ENCODE measurements at places on chromosomes 2 and 18. TPM values are rescaled to one million over a fixed set of nuclear protein-coding genes. Genes with fewer than 3 reads are reported as not detected.

DNA sequence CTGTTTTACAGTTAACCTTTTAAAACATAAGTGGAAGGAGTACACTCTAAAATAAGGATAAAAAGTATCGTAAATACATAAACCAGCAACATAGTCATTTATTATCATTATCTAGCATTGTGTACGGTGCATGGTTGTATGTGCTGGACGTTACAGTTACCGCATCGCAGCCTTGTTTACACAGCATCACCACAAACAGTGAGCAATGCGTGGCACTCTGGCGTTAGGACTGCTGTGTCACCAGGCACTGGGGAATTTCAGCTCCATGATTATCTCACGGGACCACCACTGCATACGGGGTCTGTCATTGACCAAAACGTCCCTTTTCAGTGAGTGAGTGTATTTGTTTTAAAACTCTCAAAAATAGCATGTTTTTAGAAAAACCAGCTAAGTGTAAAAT lies 103.0 kb upstream of the SNTG2 start:
- no peak for DNase-seq
- H3K27ac ChIP-seq, result no peak overlapping the region
- H3K27me3 ChIP-seq, result no peaks in the 10 kb centered on the region
- no peaks in the 10 kb centered on the region for H3K36me3 ChIP-seq
- H3K4me3 ChIP-seq, result no peak overlapping the region
- H3K4me1 ChIP-seq, result no peaks in the 10 kb centered on the region

DNA sequence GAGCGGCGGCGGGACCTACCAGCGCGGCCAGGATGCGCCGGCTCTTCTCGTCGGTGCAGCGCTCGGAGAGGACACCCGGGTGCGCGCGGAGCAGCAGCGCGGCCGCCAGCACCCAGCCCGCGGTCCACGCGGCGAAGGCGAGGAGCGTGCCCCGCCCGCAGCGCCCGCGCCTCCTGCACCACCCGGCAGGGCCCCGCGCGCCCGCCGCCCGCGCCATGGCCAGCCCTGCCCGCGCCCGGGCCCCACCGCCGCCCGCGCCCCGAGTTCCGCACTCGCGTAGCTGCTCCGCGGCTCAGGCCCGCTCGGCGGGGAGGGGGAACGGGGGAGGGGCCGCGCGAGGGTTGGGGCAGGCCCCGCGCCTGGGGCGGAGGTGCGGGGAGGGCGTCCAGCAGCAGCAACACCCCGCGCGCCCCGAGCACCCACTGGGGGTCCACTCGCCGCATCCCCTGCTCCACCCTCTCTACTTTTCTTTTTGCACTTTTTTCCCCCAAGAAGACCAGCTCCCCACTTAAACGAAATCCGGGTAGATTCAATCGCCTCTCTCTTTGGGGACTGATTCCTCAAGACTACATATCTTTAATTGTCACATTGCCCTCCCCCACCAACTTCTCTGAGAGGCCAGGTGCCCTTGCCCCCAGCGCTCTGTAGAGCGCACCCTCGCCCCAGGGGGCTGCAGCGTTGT lies at the start of gene DIPK1C:
Gene DIPK1C (minus strand): TSS at position 266 of the 682 bp plus-strand sequence. CDS start 49 bp downstream, at position 217.
- no peaks in the 10 kb centered on the region for H3K36me3 ChIP-seq
- no peak for DNase-seq
- peaks cover 9% of the 10 kb centered on the region for H3K4me1 ChIP-seq
- H3K4me3 ChIP-seq, result peak within 1 kb of the TSS; percentile 87
- peaks cover 85% of the 10 kb centered on the region for H3K27me3 ChIP-seq

- no peak for DNase-seq
- H3K27me3 ChIP-seq, result no peaks in the 10 kb centered on the region
- H3K36me3 ChIP-seq, result no peaks in the 10 kb centered on the region
- no peak overlapping the region for H3K27ac ChIP-seq
Observed at GRCh38 chr18:69659142-69659651, 258.5 kb downstream of the DOK6 start.

DNA sequence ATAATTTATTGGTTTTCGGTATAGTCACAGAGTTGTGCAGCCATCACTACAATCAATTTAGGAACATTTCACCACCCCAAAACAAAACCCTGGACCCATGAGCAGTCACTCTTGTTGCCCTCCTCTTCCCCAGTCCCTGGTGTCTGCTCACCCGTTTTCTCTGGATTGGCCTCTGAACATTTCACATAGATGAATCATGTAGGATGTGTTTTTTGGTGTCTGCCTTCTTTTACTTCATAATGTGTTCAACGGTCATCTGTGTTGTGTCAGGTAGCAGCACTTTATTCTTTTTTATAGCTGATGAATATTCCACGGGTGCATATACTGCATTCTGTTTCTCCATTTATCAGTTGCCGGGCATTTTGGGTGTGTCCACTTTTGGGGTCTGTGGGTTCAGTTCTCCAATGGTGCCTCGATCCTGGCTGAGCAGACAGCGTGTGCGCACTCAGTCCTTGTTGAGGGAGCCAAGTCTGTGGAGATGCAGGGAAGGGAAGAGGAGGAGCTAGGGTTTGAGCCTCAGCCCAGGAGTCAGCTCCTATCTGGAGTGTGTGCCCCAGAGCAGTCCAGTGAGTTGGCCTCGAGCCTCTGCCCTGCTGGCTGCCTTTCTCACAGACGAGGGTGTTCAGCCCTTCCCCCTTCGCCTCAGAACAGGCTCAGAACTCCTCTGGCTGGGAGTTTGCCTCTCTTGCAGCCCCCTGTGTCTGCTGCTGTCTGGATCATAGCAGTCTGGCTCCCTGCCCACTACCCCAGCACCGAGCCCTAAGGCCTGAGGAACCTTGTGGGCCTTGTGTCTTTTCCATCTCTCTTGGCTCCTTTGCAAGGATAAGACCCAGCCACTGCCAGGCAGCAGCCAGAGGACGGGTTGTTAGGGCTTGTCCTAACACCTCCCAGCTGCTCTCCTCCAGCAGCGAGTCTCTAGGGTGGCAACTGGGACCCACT lies 18.0 kb downstream of the C2orf74 start:
- H3K36me3 ChIP-seq, result peaks cover 25% of the 10 kb centered on the region
- peak overlapping the region; percentile 81 for H3K4me3 ChIP-seq
- DNase-seq, result no peak
- peaks cover 57% of the 10 kb centered on the region for H3K4me1 ChIP-seq

GRCh38 chr2:229703909-229704630 lies 10.3 kb downstream of the DNER start:
- peaks cover 40% of the 10 kb centered on the region for H3K27me3 ChIP-seq
- DNase-seq, result no peak
- H3K36me3 ChIP-seq, result no peaks in the 10 kb centered on the region
- no peak overlapping the region for H3K4me3 ChIP-seq

DNA sequence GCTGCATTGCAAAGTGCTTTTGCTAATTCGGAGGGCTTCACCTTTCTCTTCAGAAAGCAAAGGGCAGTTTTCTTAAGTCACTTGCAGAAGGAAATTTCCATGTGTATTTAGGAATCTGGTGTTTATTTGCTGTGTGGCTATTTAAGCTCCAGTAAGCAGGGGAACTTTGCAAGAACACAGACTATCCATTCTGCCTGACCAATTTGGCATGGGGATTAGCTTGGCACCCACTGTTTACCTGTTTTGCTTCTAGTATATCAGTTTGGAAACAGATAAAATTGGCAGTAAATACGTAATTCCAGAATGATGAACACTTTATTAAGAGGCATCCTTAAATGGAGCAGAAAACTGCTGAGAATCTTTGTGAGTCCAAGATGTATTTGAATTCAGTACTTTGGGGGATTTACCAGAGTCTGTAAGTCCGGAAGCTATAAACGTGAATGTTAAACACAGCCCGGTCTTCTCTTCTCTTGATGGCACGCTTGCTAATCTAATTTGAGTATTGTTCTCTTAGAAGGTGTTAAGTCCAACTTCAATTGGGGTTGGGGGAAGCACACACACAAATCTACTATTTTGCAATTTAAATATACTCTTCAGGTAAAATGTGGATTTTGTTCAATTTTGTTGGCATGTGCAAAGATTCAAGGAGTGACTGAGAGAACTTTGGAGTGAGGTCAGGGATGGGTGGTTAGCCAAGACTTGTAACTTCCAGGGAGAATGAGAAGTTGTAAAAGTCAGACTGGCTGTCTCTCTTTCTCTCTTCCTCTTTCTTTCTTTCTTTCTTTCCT lies 650 bp downstream of the ACKR3 start:
- peak overlapping the region; percentile 38 for H3K27ac ChIP-seq
- peaks cover 35% of the 10 kb centered on the region for H3K27me3 ChIP-seq
- DNase-seq, result no peak
- H3K4me3 ChIP-seq, result peak overlapping the region; percentile 88
- H3K4me1 ChIP-seq, result peaks cover 81% of the 10 kb centered on the region

- no peak overlapping the region for H3K4me3 ChIP-seq
- no peaks in the 10 kb centered on the region for H3K36me3 ChIP-seq
- H3K4me1 ChIP-seq, result peaks cover 13% of the 10 kb centered on the region
- no peak overlapping the region for H3K27ac ChIP-seq
Observed at GRCh38 chr2:200279857-200280256, 26.6 kb upstream of the SPATS2L start.

GCC2 gene
- total RNA-seq, result 24.6 TPM

Measured in neural crest cell (in vitro differentiated cells).